ENCODE measurements at places on chromosomes 3 and 15.

- no peak for DNase-seq
Measured at GRCh38 chr3:197499427-197499826, 56.3 kb downstream of the BDH1 start.

DNA sequence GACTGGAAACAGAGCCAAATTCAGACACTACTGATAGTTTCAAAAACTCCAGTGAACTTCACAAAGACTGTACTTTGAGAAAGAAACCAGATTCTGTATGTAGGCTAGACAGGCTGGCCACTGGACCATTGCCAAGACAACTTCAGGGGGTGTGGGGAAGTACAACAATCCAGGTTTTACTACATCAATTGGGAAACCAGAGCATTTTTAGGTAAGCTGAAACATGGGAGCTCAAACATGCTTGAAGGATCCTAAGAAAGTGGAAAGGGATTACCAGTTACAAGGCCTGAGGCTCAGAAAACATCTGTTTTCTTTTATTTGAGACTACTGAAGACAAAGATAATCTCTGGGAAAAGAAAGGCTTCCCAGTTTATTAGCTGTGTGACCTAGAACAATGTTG, 26.9 kb upstream of the ZNF280D start:
- DNase-seq: no peak

GRCh38 chr3:29382409-29382808, 101.5 kb downstream of the RBMS3 start:
- DNase-seq: no peak

GRCh38 chr3:194481525-194482195, 5.1 kb downstream of the ATP13A3 start:
- DNase-seq: no peak

DNA sequence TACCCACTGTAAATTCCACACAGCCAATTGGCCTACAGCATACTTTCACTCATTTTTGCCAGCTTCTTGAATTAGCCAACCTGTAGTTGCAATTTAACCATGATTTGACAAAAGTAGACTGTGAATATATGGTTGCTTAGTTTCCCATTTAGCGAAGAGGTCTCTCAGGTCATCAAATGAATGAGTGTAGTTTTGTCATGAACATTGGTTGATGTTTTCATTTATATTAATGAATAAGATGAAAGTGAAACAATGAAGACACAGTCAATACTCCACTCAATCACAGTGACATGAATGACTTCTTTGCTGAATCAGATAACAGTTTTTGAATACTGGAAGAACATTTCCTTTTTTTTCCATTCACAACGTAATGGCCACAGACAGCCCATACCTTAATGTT, 15.3 kb upstream of the FAM3D start:
- DNase-seq: no peak

- no peak for DNase-seq
Measured at GRCh38 chr3:52054661-52055511, 1.5 kb downstream of the DUSP7 start.

DNA sequence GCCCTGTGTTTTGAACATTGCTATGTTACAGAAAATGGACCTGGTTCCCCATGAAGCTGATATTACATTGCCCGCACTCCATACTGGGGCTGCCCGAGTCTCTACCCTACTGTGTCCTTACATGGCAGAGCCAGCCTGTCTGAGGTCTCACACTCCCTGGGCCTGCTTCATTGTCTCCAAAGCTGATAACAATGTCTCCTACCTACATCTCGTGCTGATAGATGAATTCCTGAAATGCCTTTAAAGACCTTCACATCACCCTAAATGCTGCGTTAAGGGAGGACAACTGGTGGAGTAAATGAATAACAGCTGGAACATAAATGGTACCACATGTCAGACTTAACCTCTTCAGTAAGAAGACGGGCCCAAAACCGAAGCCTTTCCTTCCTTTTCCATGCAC, 62.9 kb upstream of the PTX3 start:
- DNase-seq: no peak

DNA sequence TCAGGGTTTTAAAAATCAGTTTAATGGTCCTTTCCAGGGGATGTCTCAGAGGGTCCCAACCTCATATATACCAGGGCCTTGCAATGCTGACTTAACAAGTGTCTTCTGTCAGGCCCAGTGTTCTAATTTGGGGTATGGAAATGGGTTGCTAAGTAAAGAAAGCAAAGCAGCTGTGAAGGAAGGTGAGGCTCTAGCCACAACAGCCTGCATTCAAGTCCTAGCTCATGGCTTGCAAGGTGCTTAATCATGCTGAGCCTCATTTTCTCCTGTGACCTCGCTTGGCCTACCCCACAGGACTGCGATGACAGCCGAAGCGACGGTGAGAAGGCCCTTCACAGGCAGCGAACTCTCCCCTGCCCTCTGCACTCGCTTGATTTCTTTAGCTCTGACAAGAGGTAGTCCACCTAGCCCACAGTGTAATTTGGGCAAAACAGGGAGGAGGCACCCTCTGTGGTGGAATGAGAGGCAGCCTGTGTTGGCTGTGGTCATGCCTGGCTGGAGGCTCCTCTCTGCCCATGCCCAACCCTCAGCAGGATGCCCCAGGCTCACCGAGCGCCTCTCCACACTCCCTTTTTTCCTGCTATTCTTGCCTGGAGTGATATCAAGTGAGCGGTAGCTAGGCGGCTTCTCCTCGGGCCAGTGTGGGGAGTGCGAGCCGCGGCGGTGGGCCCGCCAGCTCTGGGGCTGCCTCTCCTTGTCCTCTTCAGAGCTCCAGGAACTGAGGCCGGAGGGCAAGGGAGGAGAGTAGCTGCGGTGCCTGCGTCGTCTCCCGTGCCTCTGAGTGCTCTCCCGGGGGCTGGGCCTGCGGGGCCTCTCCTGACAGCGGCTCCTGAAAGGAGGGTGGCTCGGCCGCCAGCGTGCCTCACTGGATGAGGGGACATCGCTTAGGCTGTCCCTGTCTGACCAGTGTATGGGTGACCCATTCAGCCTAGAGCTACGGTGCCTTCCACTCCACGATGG, 29.2 kb downstream of the ILDR1 start:
- no peak for DNase-seq

- no peak for DNase-seq
Measured at GRCh38 chr3:9111866-9112265, 137.6 kb downstream of the SRGAP3 start.

- DNase-seq: no peak
Measured at GRCh38 chr15:63922261-63922904, 88.6 kb upstream of the HERC1 start.

- DNase-seq: no peak
Measured at GRCh38 chr3:2861120-2861519, 249.1 kb downstream of the IL5RA start.

DNA sequence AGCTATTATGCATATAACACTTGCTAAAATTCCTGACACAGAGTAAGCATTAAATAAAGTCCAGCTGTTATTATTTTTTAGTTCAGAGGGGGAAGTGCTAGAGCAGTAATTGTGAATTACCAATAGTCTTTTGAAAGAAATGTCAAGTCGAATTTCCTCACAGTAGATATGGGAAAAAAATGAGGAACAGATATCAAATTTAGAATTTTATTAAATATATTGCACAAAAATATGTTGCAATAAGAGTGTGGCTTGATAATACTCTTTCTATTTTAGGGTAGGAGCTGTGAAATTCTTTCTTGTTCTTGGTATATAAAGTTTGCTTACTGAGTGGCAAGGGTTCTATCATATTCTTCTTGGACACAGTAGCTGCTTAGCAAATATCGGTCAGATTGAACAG, 181.3 kb downstream of the NFKBIZ start:
- DNase-seq: no peak

GRCh38 chr3:116065501-116065900, 379.8 kb downstream of the LSAMP start:
- no peak for DNase-seq

Measured in C1 segment of cervical spinal cord (tissue), 14 donors.